ENCODE measurements at places on chromosomes 11 and 22. TPM values are rescaled to one million over a fixed set of nuclear protein-coding genes. Genes with fewer than 3 reads are reported as not detected.

The MDK gene
- 756 TPM for total RNA-seq

The C22orf39 gene
- total RNA-seq, result 42.3 TPM

The MAJIN gene
- total RNA-seq, result 0.68 TPM

The ABCC8 gene
- not detected for total RNA-seq

The MYEOV gene
- 36.9 TPM for total RNA-seq

Data from kidney epithelial cell (primary cell).